ENCODE measurements at places on chromosomes 16 and 17. TPM values are rescaled to one million over a fixed set of nuclear protein-coding genes. Genes with fewer than 3 reads are reported as not detected.

Gene KRT28
- total RNA-seq: not detected

Gene NGFR
- total RNA-seq: 28.9 TPM

Gene ACSM2A
- not detected for total RNA-seq

DNA sequence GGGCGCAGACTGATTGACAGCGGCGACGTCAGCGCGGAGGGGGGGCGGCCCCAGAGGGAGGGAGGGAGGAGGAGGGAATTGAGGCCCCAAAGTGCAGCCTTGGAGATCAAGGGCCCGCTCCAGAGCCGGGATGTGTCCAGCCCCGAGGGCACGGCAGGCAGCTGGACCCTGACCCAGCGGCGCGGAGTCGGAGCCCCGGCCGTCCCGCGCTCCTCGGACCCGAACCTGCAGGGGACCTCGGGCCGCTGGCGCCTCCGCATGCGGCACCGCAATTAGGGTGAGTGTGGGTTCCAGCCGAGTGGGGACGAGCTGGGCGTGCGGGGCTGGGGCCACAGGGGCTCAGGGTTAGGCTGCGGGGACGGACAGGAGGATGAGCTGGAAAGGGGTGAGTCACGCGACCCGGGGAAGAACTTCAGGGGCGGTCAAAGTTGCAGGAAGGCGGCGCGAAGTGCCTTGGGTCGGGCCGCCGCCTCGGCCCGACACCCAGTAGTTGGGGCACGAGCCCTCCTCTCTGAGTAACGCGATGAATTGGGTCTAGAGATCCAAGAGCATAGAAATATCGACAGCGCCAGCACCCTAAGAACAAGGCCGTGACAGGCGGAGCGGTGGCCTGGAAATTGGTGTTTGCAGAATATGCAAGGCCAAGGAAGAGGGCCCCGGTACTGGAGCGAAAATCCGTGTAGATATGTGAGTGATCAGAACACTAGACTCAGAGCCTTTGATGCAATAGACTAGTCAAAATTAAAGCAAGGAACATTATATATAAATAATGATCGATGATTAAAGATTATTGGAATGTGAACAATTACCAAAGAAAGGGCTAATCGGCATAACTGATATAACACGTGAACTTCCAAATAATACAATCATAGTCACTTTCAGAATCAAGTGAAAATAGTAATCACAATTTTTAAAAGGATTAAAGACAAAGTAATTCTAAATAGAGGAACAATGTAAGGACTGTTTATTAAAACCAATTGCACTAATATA is at the start of gene TBX4:
TBX4 (plus strand) TSS at position 122 of the 990 bp plus-strand sequence. CDS start 4,069 bp downstream, outside the sequence.
- no peak for DNase-seq

DNA sequence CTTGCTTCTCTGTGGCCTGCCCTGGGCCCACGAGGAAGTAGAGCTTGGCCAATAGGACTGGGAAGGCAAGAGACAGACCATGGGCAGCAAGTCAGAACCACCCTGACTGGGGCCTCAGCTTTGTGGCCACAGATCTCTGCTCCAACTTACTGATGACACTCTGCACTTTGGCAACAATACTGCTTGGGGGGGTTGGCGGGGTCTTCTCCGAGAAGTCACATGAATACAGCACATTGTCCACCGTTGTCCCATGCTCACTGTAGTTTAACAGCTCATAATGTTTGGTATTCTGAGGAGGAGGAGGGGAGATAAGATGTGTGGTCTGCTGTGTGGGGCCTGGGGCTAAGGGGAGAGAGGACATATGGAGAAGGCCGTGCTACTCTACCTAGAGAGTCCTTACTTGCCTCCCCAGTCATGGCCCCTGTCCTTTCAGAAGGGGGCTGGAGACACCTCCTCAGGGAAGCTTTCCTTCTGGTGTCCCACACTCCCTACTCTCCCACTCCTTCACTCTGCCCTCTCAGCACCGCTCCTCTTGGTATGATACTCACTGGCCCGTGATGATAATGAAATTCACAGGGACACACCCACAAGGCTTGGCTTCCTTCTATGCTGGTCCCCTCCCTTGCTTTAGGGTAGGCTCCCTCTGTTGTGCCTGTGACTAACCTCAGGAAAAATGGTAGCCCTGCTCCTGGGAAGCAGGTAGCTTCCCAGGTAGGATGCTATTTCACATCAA is 4.0 kb upstream of the DHRS13 start:
- no peak for DNase-seq

GRCh38 chr16:55426865-55427484 is 52.0 kb upstream of the MMP2 start:
- no peak for DNase-seq

DNA sequence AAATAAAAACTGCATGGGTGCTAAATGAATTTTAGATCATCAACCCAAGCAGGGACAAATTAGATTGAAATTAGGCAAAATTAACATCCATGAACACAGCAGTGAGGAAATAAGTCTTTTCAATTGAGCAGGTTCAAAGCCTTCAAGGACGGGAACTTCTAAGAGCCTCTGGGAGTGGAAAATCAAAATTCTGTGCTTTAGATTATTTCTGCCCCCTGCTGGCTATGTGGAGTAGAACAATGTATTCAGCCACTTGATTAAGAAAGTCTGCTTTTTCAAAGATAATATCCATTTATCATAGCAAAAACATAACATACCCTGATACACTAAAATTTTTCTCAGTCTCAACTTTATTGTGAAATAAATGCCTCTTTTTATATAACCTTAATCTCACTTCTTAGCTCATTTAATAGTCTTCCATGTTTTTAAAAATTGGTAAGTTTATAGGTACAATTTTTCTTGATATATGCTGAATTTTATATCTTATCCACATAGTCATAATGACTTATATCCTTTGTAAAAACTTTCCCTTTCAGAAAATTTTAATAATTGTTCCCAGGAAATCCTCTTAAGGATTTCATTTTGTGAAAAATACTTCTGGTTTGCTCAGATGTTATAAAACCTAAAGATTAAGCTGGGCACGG is 28.1 kb upstream of the NOL11 start:
- DNase-seq: peak; percentile 82

GRCh38 chr17:29664743-29665480 is 42.2 kb upstream of the CORO6 start:
- DNase-seq: no peak

DNA sequence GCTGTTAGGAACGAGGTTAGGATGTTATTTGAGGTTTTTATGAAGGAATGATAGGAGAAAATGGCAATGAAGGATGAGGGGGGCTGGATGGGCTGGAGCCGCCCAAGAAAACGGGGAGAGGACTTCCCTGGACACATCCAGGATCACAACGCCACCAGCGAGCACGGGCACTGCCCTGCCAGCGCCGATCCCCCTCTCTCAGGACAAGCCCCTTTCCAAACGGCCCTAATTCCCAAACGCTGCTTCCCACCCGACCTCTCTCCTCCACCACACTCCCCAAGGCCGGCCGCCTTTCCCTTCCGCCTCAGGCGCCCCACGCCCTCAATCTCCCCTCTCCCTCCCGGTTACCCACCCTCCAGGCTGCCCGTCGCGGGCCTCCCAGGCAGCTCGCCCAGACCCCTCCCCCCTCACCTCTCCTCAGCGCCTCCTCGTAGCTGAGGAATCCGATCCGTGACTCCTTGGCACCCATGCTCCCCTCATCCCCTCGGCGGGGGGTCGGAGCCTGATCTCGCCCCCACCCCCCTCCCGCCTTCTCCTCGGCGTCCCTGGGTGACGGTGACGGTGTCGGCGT is 377 bp downstream of the USP32 start:
- DNase-seq: no peak

GRCh38 chr17:36144014-36144413 is 32.4 kb downstream of the TBC1D3B start:
- DNase-seq: no peak

DNA sequence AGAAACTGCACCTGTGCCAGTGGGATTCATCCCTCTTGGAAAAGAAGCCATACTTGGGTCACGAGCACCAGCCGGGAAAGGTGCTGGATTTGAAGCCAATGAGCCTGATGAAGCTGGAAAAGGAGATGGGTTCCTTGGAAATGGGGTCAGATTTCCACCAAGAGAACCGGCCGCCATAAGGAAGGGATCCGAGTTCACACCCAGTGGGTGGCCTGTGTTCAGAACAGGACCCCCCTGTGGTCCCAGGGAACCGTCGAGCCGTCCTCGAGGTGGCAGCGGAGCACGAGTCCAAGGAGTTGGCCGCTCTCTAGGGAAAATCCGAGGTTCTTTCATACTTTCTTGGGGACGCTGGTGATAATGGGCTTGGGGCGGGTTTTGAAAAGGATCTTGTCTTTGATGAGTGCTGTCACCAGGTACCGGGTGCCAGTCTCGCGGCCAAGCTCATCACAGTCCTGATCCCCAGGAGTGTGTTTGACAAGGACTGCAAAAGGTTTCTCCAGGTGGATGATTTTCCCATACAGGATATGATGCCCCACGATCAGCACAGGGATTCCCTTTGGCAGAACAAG is 12.2 kb downstream of the CHTF8 start:
- no peak for DNase-seq

Measured in cerebellum (tissue), 4 donors.